ENCODE measurements at places on chromosomes 7 and 10.

- DNase-seq, result no peak
Observed at GRCh38 chr7:15801041-15801440, 114.6 kb upstream of the MEOX2 start.

DNA sequence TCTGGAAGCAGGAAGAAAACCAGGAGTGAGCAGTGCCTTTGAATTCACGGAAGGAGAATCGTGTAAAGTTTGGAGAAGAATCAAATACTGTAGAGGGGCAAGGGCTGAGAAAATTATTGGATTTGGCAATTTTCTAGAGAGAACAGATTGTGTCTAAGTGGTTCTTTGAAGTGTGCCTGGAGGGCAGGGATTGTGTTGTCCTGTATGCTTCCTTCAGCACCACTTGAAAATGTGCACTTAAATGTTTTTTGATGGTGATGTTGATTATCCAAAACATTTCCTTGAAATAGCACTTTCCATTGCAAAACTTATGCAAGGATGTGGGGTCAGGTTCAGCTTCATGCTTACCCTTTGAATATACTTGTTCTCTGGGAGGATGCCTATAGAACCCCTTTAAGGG is 360.2 kb downstream of the SORCS3 start:
- DNase-seq, result no peak

DNA sequence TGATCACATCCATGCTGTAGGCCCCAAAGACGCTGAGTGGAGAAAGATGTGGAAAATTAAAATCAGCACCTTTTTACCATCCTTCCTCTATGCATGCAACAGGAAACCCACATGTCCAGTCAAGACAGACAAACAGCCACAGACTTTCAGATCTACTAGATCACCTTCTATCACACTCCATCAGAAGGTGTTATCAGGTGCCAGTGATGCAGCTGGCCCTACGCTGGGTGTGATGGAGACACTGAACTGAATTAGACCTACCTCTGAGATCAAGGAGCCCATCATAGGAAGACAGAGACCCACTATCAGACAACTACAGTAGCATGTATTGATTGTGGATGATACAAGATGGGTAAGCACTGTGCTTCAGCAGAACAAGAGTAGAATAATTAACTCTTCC is 15.5 kb downstream of the CYP3A4 start:
- no peak for DNase-seq

- DNase-seq, result no peak
Observed at GRCh38 chr7:131616487-131617200, 60.2 kb upstream of the PODXL start.

DNA sequence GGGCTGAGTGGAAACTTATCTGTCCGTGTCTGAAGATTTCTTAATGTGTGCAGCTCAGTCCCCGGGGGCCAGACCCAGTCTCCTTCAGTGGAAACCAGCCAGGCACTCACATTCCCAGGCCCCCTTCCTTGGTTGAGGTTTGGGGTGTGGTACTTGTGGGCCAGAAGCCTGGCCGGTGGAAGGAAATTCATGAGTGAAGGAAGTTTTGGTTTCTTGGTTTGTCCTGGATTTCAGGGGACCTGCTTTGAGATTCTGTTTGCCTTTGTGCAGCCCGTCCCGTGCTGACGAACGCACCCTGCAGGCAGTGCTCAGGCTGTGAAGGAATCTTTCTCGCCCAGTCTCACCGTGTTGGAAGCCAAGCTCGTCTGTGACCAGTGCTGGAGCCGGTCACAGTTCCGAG is 2.9 kb downstream of the INPP5A start:
- no peak for DNase-seq

DNA sequence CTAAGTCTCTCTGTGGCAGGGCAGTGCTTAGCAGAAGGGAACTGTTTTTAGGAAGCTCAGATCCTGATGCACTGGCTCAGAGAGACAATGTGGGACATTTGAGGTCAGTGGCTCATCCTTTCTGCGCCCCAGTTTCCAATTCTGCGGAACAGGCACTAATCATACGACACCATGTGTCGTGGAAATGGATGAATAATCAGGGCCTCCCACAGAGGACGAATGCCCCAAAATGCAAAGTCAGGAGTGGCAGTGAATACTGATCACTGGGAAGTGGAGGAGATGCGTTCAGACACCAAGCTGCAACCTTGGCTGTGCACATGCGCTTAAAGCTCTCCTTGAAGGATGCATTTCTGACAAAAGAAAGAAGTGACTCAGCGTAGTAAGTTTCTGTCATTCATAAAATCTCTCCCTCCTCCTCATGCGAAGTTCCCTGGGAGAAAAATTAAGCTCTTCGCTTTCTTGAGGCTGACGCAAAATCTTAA is 21.9 kb upstream of the ECHDC3 start:
- no peak for DNase-seq

- DNase-seq, result no peak
Observed at GRCh38 chr10:11210211-11210922, 192.7 kb downstream of the CELF2 start.

- DNase-seq, result no peak
Observed at GRCh38 chr7:3548815-3549214, 247.8 kb downstream of the SDK1 start.

DNA sequence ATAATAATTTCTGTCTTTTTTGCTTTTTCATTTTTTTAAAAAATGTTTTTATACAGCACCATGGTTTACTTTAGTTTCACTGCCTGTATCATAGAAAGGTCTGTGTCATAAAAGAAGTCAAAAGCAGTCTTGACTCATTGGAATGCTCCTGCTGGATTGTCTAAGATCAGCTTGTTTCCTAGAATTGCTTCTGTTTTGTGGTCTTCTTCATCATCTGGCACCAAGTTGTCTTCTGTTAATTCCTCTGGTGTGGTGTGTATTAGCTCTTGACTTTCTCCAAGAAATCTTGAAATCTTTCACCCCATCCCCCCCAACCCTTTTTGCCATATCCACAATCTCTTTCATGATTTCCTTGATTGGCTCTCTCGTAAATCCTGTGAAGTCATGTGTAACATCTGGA is 250.3 kb upstream of the CXCL12 start:
- no peak for DNase-seq

- DNase-seq, result no peak
Observed at GRCh38 chr7:99897322-99898022, 20.6 kb upstream of the OR2AE1 start.

GRCh38 chr10:78924319-78925003 is 144.3 kb upstream of the ZMIZ1 start:
- no peak for DNase-seq

DNA sequence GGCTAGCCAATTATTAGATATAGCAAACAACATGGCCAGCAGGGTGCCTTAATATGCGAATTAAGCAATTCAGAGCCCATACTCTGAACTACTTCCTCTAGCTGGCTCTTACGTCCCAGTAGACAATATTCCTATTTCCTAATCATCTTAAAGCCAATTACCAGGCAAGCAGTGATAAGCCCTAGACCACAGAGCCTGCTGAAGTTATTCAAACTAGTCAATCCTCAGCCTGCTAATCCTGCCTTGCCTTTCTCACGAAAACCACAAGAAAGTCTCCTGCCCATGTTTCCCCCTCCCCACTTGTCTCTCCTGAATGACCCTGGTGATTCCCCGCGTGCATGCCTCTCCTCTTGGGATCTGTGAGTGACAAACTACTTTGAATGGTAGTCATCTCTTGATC is 86.8 kb upstream of the CACNA2D1 start:
- DNase-seq, result no peak

DNA sequence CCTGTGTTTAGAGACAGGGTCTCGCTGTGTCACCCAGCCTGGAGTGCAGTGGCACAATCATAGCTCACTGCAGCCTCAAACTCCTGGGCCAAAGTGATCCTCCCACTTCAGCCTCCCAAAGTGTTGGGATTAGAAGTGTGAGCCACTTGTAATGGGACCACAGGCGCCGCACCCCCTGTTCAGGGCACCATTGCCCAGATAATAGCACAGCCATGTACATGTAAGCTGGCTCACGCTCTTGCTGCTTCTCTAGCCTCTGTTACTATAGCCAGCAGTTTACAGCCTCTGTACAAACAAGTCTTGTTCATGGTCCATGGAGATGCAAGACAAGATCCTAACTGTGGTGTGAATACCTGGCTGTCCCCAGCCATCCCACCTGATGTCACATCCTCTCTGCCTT is 4.2 kb upstream of the MLXIPL start:
- no peak for DNase-seq

GRCh38 chr10:88114368-88114767 is 250.9 kb downstream of the PTEN start:
- no peak for DNase-seq

DNA sequence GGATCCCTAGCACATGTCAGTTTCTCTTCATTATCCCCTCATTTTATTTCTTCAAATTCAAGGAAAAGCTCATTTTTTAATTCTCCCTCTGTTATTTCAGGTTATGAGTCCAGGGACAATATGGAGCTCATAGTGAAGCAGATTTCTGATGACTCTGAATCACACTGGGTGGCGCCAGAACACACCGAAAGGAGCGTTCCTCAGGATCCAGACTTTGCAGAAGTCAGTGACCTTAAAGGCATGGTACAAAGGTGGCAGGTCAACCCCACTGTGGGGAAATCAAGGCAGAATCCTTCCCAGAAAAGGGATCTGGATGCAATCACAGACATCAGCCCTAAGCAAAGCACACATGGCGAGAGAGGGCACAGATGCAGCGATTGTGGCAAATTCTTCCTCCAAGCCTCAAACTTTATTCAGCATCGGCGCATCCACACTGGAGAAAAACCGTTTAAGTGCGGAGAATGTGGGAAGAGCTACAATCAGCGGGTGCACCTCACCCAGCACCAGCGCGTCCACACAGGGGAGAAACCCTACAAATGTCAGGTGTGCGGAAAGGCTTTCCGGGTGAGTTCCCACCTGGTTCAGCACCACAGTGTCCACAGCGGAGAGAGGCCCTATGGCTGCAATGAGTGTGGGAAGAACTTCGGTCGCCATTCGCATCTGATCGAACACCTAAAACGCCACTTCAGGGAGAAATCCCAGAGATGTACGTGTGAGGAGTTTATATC is 21.4 kb downstream of the ZKSCAN5 start:
- no peak for DNase-seq

DNA sequence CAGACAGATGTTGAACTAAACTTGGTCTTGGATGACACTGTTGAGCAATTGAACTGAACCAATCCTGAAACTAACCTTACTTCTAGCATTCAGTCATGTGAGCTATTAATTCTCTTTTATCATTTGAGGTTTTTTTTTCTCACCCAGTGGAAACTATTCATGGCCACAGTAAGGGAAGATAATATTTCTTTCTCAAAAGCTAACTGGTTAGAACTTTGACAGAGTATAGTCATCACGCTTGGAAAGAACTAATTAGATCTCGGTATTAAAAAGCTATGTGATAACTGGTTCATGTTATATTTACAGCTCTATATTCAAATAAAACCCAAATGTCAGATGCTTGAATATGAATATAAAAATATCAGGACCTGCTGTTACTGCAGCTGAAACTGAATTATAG is 89.5 kb downstream of the OTUD1 start:
- DNase-seq, result no peak

- DNase-seq, result no peak
Observed at GRCh38 chr10:6173203-6173602, 29.5 kb upstream of the PFKFB3 start.

- DNase-seq, result no peak
Observed at GRCh38 chr7:26910221-26910620, 45.8 kb upstream of the SKAP2 start.

GRCh38 chr7:91865511-91865910 is 15.0 kb downstream of the MTERF1 start:
- no peak for DNase-seq

DNA sequence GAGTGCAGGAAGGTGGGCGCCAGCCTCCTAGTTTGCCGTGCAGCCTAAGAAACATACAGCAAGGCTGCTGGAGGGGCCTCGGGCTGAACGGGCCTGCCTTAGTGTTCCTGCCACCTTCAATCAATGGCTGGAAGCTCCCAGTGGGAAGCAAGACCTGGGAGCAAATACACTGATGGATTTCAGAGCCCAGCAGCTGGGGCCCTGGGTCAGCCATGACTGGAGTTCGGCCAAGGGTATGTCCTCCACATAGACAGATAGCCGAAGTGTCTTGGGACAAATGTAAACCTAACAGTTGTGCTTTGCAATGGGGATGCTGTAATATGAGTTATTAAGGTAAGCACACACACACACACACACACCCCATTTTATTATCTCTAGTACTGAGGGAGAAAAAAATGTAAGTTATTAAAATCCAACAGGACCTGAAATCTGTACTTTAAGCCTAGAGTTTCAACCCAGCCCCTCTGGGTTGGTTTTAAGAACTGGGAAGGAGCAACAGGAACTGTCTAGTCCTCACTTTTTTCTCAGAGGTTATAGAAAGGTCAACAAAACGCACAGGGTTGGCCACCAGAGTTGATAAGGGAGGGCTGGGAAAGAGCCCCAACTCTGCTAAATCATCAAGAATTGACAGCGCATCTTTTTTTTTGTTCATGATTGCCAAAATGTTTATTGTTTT is 50.0 kb upstream of the CELF2 start:
- no peak for DNase-seq

GRCh38 chr10:4639960-4640359 is 186.0 kb upstream of the AKR1E2 start:
- DNase-seq, result no peak

- DNase-seq, result no peak
Observed at GRCh38 chr10:23035569-23035968, 59.8 kb upstream of the MSRB2 start.

DNA sequence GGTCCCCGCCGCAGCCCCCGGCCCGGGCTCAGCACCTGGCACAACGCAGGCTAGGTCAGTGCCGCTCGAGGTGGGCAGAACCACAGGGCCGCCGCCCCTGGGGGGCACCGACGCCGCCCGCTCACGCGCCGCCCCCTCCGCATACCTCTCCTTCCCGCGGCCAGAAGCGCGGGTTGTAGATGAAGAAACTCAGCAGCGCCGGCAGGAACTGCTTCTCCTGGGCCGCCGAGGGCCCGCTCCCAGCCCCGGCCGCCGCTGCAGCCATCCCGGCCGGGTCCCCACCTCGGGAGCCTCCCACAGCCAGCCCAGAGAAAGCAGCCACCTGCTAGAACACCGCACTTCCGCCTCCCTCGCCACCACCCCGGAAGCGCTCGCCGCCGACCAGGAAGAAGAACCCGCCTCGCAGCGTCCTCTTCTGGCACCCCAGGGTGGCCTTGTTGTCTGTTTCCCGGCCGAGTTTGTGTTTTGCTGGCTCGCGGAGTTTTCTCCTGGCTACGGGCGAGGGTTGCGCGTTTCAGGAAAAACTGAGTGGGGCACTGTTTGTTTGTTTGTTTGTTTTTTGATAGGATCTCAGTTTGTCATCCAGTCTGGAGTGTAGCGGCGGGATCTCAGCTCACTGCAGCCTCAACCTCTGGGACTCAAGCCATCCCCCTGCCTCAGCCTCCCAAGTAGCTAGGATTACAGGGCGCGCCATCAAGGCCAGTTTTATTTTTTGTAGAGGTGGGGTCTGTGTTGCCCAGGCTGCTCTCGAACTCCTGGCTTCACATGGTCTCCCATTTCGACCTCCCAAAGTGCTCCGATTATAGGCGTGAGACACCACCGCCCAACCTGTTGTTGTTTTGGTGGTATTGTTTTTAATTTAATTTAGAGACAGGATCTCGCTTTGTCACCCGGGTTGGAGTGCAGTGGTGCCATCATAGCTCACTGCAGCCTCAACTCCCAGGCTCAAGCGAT is 17.7 kb downstream of the OCM2 start:
- DNase-seq, result peak; percentile 49

GRCh38 chr10:103153302-103154197 is 39.5 kb downstream of the NT5C2 start:
- DNase-seq, result no peak
